NCI-H1930 (cell line): ENCODE measurements at places on chromosomes 3 and 15.

DNA sequence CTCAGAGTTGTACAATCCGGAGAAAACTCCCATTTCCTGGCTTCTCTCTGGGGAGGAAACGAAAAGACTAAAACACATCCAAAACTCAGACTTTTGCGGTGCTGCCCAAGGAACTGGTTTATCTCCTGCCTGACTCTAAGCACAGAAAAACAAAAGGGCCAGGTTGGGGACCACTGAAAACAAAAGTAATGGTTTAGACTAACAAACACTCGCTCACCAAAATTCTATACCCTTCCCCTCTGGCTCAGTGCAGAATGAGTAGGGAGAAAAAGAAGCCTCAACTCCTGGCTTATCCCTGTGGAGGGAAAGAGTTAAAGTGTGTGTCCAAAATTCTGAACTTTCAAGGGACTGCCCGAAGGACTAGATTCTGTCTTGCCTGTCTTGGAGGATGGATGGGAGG lies 173.6 kb downstream of the FGF12 start:
- no peak for DNase-seq

DNA sequence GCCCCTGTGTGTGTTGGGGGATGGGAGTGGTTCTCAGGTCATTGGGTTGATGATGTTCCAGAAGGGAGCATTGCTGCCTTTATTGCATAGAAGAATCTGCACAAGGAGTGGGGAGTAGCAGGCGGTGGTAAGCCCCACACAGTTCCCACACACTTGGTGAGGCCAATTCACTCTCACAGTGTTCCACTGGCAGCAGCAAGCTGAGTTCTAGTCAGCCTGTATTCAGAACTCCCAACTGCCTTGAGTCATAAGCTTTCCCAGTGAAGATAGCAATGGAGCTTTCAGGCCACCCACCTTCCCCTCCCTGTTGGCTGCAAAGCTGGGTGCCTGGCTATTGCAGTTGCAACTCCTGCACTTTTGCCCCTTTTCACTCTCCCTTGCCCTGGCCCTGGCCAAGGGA lies 181.1 kb upstream of the RBMS3 start:
- DNase-seq, result no peak

DNA sequence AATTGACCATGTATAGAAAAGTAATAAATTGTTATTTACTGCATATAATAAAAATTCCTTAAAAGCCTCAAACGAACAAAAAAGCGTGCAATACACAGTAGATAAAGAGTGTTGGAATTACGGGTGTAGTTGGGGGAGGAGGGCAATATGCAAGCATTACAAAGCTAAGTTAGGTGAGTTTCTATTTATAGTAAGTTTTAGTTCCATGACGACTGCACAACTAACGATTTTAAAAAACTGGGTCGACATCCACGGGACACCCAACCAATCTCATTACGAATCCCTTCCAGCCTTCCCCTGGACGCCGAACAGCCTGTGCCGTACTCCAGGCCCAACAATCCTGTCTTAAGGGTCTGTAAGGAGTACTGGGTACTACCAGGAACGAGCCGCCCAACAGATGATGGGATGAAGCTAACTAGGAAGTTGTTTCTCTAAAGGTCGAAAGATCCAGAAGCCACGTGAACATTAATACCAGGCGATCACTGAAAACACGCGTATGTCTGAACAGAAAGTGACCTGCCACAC lies 677 bp downstream of the POLQ start:
- DNase-seq, result no peak

GRCh38 chr3:100041328-100041749 lies 73.0 kb downstream of the FILIP1L start:
- no peak for DNase-seq

DNA sequence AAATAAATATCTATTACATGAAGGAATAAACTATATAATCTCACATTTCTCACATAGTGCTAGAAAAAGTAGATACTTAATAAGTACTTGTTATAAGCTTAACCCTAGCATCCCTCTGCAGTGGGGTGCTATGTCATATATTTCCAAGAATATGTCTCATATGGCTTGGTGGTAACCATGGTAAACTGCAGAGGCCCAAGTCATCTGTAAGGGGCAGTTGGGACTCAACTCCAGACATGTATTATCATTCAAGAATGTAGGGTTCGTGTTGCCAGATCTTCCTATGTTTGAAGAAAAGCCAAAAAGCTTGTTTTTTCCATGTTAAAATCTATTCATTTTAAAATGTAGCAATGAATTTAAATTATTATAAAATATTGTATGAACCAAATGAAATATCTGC lies 46.2 kb downstream of the ZNF385D start:
- no peak for DNase-seq

- no peak for DNase-seq
Measured at GRCh38 chr3:60839246-60839645, 412.0 kb downstream of the FHIT start.
